Lung (tissue), 17 donors: ENCODE measurements at places on chromosomes 12 and 14.

GRCh38 chr12:59068436-59068835 lies 148.1 kb upstream of the LRIG3 start:
- no peak for DNase-seq

- DNase-seq, result no peak
Observed at GRCh38 chr12:42608196-42608825, 18.8 kb upstream of the PRICKLE1 start.

DNA sequence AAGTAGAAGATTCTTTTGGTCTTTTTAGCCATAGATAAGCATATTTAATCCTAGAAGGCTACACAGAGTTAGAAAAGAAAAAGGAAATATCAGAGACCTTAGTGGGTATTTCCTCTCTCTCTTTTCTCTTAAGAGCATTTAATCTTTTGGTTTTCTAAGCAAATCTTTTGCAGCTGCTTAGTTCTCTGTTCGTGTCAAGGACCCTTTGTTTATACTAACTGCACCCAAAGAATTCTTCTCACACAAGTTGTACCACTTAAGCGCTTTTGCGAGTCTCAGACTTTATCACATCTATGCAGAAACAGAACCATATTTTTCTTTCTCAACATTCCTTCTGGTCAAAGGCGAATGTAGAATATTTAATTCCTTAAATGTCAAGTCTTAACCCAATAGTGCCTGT lies 17.9 kb upstream of the NID2 start:
- DNase-seq, result peak; percentile 37

- DNase-seq, result no peak
Observed at GRCh38 chr12:52631676-52632459, 13.5 kb upstream of the KRT73 start.
